ENCODE measurements at places on chromosomes 6 and 20.
A peak's percentile ranks its signal among the peaks of the same experiment; 100 is the strongest.

GRCh38 chr6:159017757-159018559 lies 18.0 kb upstream of the RSPH3 start:
- DNase-seq = no peak

GRCh38 chr6:2807342-2808090 lies 34.1 kb downstream of the SERPINB1 start:
- no peak for DNase-seq

GRCh38 chr20:10475225-10475624 lies 40.1 kb downstream of the SLX4IP start:
- DNase-seq = no peak

DNA sequence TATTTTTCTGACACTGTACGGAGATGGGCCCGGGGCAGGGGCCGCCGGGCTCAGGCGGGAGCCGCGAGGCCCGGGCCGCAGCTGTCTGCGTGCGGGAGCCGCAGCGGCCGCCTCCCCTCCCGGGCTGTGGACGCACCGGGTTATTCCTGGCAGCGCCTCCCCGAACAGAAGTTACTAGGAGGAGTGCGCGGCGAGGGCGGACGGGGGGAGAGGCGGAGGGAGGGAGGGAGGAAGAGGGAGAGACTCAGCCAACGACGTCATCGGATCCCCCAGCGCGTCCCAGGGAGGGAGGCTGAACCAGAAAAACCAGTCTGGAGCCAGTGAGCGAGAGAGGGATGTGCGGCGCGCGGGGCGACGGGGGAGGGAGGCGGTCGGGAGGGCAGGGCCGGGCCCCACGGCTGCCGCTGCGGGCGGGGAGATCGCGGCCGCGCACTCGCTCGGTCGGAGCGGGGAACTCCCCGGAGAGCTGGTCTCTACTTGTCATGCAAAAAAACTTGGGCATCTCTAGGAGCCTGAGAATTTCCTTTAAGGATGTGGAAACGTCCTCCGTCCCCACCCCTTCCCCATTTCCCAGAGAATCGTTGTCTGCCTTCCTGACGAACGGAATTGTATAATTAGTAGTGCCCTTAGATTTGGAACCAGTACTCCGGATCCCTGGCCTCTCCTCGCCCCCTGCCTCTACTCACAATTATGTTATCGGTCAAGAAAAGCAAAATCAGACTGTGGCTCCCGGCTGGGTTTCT lies 1.4 kb upstream of the HIVEP2 start:
- peak; percentile 93 for DNase-seq

DNA sequence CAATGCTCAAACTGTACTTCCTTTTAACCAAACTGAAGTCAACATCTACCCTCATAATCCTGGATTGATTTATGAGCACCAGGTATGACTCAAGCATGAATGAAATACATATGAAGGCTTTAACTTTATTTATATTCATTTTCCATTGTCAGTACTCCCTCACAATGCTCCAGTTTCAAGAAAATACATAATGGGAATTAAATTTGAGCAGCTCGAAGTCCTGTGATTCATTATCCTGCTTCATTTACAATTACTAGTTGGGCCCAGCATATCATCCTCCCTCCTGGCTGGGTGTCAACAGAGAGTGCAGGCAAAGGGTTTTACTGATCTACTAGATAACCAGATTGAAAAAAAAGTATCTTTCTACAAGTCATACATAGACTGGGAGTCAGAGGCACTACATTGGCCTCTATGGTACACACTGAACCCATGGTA lies 10.1 kb downstream of the SAMHD1 start:
- DNase-seq = no peak

- no peak for DNase-seq
Observed at GRCh38 chr6:90368601-90369000, 72.0 kb upstream of the BACH2 start.

DNA sequence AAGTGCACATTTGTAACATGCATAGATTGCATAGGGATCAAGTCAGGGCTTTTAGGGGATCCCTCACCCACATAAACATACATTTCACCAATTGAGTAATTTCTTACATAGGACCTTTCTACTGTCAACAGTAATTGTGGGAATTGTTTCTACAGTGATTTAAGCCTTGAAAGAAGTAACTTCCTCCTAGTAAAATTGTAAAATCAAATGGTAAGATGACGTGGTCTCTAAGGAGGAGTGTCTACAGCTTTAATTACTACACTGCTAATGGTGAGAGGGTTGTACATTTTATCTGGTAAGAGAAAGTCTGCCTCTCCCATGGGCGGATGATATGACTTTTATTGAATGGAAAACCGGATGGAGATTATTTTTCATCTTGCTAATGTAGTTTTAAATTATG lies 98.0 kb downstream of the RPP40 start:
- DNase-seq = no peak

DNA sequence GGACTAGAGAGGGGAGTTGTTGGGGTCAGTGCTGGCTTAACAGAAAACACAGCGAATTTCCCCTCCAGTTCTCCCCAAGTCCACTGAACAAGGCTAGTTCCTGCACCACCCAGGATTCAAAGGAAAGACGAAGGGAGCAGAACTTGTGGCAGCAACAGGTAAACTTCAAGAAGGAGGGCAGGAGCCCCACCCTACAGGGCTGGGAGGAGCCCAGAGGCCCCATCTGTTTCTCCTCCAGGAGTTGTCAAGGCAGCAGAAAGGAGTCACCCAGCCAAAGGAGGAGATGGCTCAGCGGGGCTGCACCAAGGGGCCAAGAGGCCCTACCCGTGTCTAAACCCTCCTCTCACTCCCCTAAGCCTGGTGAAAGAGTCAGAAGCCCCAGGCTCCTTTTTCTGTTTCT lies 1.7 kb downstream of the SAPCD1 start:
- DNase-seq = no peak

DNA sequence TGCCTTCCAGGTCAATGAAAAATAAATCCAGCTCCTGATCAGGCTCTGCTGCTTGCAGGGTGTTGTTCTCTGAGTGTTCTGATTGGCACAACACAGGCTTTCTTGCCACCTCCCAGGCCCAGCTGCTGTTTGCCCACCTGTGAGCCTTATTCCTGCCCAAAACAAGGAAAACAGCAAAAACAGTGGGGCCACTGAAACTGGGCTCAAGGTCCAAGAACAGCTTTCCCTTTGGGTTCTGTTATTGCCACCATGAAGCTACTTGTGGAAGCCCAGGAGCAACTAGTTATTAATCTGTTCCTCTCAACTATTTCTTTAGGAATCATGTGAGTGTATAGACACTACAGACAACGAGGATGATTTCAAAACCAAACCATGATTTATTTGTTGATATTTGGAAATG lies 159.1 kb downstream of the PLCB1 start:
- no peak for DNase-seq

- DNase-seq = peak; percentile 37
Observed at GRCh38 chr6:26172608-26172968, 85.4 kb downstream of the HFE start.

DNA sequence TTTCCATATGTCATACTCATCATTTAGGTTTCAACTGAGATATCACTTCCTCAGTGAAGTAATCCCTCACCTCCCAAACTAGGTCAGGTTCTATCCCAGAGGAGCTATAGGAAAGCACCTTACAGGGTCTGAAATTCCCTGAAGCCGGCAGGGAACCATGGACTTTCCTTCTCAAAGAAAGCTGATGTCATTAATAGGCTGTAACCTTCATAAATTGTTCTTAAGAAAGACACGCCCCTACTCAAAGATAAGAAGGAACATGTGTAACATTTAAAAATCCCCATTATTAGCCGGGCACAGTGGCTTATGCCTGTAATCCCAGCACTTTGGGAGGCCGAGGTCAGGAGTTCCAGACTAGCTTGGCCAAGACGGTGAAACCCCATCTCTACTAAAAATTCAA lies 50.0 kb upstream of the RNGTT start:
- DNase-seq = no peak

DNA sequence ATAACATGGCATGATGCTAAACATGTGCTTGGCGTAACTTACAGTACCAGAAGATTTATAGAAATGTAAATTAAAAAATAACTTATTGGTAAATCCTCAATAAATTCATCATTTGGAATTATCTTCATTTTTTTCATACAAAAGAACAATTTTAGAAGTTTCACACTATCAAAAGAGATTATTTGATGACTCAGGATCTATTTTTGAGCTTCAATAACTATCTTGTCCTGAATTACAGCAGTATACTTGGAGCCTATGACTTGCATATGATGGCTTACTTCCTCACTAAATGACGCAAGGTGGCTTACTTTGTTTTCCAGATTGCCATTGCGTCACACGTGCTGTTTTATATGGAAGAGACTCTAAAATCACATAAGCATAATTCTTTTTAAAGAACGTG lies 49.2 kb downstream of the KHDRBS2 start:
- DNase-seq = no peak

GRCh38 chr6:42194056-42194455 lies 700 bp downstream of the GUCA1B start:
- DNase-seq = no peak

GRCh38 chr6:148448369-148449012 lies 105.9 kb downstream of the SASH1 start:
- peak; percentile 53 for DNase-seq

GRCh38 chr20:47606983-47607613 lies 105.4 kb downstream of the NCOA3 start:
- DNase-seq = no peak

DNA sequence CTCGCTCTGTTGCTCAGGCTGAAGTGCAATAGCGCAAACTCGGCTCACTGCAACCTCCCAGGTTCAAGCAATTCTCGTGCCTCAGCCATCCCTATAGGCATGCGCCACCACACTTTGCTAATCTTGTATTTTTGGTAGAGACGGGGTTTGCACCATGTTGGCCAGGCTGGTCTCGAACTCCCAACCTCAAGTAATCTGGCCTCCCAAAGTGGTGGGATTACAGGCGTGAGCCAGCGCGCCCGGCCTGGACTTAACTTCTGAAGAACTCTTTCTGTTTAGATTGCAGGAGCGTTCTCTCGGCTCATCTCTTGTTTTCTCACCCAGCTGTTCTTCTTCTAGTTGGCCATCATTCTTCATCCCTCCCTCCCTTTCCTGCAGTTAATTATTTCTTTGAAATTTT lies 30.3 kb downstream of the GTF2H5 start:
- DNase-seq = no peak

DNA sequence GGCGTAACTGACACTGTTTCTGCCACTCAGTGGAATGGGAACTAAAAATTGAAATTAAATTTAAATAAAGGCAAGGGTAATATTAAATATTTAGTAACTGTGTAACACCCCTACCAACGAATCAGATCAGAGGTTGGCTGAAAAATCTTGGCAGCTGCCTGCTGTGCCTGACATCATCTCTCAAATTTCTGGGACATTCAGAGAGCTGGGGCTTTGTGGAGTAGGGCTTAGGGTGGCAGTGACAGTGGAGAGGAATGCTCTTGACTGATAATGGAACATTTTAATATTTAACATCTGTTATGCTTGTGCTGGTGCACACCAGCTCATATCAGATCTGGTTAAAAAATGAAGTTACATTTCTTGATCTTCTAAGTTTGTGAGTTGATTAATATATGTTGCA lies 62.2 kb downstream of the RFPL4B start:
- DNase-seq = no peak

DNA sequence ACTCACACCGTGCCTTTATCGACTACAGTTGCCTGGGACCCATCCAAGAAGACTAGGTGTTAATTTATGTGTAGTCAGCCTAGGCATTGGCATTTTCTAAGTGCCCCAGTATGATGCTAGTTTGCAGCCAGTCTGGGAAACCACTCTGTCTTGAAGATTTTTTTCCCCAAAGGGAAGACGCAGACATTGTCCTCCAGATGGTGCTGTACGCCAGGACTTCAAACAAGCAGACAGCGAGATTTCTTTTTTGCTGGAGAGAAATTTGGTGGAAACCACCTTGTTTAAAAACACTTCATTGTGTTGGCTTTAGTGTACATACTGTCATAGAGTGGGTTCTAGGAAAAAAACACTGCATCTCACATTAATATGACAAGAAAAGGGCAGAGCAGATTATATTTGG lies 30.0 kb downstream of the ALDH5A1 start:
- DNase-seq = peak; percentile 35

DNA sequence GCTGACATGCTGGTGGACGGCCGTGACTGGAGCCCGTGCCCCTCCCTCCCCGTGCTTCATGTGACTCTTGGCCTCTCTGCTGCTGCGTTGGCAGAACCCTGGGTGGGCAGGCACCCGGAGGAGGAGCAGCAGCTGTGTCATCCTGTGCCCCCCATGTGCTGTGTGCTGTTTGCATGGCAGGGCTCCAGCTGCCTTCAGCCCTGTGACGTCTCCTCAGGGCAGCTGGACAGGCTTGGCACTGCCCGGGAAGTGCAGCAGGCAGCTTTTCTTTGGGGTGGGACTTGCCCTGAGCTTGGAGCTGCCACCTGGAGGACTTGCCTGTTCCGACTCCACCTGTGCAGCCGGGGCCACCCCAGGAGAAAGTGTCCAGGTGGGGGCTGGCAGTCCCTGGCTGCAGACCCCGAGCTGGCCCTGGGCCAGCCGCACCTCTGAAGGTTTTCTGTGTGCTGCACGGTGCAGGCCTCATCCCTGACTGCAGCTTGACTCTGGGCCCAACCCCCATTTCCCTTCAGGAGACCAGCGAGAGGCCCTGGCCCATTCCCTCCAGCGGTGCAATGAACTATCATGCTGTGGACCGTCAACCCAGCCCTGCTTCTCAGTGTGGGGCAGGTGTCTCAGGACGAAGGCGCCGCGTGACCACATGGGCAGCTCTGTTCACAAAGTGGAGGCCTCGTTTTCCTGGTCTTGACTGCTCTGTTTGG lies 8.1 kb downstream of the NPBWR2 start:
- no peak for DNase-seq

GRCh38 chr6:130128326-130128725 lies 94.4 kb downstream of the SAMD3 start:
- DNase-seq = no peak

GRCh38 chr20:36462440-36463211 lies 78.7 kb upstream of the MYL9 start:
- peak; percentile 55 for DNase-seq

DNA sequence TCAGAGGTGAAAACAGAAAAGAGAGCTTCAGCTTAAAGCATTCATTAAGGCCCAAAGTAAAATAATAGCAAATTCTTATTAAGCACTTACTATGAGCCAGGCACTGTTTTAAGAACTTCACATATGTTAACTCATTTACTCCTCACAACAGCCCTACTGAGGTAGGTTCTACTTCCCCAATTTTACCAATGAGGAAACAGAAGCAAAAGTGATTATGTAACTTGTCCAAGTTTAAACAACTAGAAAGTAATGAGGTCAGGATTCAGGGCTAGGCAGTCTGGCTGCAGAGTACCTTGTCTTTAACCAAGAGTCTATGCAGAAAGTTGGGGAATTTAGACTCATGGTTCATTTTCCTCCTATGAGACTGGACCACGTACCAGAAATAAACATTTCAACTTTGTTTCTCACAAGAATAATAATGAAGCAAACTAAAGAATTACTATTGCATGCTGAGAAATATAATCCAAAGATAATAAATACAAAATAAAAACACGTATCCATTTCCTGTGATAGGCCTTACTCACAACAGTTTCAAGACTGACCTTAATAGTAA lies 3.8 kb downstream of the COL21A1 start:
- DNase-seq = no peak

DNA sequence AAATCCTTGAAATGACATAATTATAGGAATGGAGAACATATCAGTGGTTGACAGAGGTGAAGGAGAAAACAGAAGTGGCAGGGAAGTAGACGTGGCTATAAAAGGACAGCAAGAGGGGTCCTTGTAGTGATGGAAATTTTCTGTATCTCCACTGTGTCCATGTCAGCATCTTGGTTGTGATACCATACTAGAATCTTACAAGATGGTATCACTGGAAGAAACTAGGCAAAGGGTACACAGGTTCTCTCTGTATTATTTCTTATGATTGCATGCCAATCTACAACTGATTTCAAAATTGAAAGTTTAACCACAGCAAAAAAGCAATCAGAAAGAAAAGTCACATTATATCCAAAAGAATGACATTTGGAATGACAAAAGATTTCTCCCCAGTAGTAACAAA lies 16.4 kb upstream of the ZC3H12D start:
- no peak for DNase-seq

Measured in activated CD8-positive, alpha-beta T cell treated with anti-CD3 and anti-CD28 coated beads for 36 hours (primary cell).